Left lung (tissue), 14 donors: ENCODE measurements at places on chromosomes 2 and 18. TPM values are rescaled to one million over a fixed set of nuclear protein-coding genes. Genes with fewer than 3 reads are reported as not detected.

DNA sequence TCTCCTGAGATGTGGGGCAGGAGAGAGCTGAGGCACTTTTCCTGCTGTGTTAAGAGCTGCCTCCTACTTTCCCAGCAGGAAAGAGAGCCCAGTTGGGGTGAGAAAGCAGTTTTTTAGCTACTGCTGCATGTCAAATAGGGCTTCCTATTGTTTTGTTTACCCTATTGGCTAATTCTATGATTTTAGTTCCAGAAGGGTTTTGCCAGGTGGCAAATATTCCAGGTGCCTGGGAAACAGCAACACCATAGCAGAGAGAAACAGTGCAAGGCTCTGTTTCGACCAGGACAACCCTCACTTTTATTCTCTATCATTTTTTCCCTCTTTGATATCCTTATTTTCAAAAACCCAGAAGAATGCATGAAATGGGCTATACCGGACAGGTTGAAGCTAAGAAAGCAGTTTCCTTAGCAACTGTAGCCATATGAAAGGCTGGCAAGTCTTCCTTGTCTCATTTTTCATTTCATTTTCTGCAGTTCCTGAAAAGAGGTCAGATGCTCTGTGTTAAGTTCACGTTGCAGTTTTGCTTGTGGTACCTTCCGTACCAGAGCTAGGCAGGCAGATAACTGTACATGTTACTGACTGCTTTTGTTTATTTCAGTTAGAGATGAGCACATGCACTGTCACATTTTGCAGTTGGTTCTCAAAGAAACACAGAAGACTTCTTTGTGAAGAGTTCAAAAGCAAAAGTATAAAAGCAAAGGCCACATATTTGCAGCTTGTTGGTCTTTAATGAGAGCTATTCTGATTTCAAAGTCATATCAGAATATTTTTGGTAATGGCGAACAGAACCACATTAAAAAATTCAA is 84.8 kb downstream of the AQP4 start:
- DNase-seq, result no peak

Gene TRAPPC8
- total RNA-seq, result 49.1 TPM

DNA sequence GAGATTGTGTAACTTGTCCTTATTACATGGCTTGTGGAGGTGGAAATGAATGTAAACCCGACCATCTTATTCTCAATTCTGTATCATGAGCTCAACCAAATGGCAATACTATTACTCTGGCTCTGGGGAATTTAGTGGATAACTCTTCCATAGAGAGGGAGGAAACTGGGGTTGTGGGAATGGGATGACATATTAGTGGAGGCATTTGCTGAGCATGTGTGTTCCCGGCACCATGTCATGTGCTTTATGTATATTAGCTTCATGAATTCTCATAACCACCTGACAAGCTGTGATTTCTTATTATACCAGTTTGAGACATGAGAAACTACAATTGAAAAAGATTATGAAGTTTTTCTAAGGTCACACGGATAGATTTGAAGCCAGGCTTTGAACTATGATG is 112.8 kb upstream of the TMEFF2 start:
- DNase-seq, result no peak

Gene RESP18
- not detected for total RNA-seq

DNA sequence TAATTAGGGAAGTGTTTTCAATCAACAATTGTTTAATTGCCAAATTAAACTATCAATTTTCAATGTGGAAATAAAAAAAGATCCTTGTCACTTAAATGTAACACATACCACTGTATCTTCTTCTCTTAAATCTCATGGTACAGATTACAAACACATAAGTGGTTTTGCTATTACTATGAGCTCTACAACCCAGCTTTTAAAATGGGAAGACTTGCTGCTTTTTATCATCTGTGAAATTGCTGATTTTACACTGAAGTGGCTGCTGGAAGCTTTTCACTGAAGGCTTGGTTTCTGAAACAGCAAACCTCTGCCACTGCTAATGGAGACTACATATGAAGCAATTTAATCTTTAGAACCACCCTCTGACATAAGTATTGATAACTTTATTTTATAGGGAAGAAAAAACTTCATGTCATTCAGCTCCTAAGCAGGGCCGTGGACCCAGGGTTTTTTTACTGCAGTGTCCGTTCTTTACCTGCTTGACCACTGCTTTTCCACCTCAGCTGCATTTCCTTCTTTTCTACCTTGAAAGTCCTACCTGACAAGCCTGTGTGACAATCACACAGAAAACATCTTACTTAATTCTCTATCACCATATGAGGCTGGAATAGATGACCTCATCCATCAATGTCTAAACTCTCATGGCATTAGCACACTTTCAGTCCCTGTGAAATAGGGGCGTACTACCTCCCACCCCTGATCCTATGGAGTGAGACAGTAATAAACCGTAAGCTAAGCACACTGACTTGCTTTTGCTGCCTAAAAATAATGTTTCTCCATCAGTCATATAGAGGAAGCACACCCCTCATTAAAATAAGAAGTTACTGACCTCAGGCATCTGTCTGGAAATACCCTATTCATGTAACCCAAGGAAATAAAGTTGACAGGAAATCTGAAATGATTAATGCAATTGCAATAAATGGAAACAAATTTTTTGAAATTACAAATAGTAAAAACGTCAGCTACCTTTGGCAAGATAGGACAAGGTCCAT is 19.2 kb upstream of the SLC8A1 start:
- no peak for DNase-seq

Gene DPYSL5
- total RNA-seq, result not detected

DNA sequence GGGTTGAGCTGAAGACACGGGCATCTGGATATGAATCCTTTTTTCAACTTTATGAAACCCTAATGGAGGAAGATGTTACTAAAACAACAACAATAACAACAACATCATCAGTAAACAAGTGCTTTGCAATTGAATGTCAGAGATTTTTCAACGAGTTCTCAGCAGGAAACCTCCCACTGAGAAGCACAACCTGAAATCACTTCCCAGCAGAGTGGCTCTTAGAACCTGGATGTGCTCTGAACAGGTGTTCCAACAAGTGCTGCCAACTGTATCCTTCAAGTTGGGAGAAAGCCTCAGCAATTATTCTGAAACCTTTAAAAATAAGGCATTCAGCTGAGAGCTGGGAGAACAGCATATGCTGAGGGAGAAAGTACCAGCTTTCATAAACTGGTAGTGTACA is 1622.7 kb upstream of the CELF4 start:
- DNase-seq, result no peak

DNA sequence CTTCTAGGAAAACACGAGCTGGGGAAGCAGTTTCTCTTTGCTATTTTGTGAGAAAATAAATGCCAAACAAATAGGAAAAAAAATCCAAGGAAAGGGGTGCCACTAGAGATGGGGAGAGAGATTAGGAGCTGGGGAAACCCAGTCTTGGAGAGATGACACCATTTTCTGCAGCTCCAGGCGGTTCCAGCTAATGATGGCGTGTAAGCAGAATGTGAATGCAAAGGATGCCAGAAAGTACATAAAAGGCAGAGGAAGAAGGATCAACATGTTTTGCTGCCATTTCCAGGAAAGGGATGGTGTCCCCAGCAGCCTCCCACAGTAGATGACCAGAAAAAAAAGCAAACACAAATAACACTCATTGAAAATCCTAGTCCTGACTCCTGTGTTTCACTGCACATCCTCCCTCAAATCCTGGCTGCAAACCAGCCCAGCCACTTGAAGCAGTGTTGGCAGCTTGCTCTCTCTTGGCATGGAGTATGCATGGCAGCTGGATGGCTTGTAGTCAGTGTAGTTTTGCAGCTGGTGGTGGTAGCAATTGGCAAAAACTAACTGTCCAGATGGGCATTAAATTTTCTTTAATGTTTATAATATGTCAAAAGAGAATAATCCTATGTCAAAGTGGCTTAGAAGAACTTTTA is 93.6 kb downstream of the FTCDNL1 start:
- DNase-seq, result peak; percentile 42

Gene PLEK
- total RNA-seq, result 20.2 TPM

DNA sequence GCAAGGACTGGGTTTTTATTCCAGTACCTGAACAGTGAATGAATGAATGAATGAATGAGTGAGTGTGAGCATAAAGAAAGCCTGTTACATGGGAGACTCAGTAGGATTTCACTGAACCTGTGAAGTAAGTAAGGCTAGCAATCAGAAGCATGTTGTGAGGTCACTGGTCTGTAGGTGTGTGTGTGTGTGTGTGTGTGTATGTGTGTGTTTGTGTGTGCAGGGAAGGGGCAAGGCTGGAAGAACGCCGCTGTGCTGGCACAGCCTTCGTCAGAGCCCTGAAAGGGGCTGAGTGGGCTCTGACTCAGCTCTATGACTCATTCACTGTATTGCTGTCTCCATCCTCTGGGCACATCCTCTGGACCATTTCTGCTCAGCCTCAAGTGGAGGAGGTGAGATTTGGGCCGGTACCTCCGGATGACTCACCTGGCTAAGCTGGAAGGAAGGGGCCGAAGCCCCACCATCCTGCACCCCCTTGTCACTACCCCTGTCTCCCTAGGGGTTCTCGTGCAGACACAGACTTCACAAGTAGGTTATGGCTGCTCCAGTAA is 51.4 kb upstream of the MRPL33 start:
- peak; percentile 78 for DNase-seq

- DNase-seq, result no peak
Measured at GRCh38 chr2:108403494-108403893, 25.7 kb downstream of the SULT1C4 start.

Gene AGAP1
- 25.3 TPM for total RNA-seq

Gene ARHGAP28
- 18.9 TPM for total RNA-seq

DNA sequence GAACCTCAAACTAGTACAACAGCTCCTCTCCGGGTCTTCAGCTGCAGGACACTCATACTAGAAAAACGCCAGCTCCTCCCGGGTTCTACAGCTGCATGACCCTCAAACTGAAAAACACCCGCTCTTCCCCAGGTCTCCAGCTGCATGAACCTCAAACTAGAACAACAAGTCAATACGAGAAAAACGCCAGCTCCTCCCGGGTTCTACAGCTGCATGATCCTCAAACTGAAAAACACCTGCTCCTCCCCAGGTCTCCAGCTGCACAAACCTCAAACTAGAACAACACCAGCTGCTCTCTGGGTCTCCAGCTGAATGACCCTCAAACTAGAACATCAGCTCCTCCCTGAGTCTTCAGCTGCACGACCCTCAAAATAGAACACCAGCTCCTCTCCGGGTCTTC is 315.0 kb upstream of the TFPI start:
- DNase-seq, result no peak

GRCh38 chr2:88880441-88880953 is 189.0 kb downstream of the RPIA start:
- DNase-seq, result no peak

Gene FBLN7
- total RNA-seq, result 2.6 TPM

- no peak for DNase-seq
Measured at GRCh38 chr2:237604391-237604790, 13.9 kb upstream of the RAB17 start.

Gene CCDC85A
- 7.6 TPM for total RNA-seq

Gene GBX2
- not detected for total RNA-seq

- DNase-seq, result no peak
Measured at GRCh38 chr18:46435031-46435430, 222.0 kb downstream of the LOXHD1 start.

DNA sequence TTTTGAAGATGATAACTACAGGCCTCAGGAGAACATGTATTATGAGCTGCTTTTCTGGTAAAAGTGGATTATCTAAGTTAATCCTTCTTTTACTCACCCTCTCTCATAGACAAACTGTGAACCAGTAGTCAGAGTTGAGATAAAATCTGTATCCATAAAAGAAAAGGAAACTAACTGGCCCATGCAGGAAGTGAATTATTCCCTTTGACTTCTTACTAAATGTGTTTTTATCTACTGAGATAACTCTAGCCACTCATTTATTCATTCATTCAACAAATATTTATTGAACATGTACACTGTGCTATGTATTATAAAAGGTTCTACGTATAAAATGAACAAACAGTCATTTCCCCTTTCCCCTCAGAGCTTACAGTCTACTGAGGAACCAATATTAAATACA is 10.0 kb downstream of the WDR35 start:
- no peak for DNase-seq

DNA sequence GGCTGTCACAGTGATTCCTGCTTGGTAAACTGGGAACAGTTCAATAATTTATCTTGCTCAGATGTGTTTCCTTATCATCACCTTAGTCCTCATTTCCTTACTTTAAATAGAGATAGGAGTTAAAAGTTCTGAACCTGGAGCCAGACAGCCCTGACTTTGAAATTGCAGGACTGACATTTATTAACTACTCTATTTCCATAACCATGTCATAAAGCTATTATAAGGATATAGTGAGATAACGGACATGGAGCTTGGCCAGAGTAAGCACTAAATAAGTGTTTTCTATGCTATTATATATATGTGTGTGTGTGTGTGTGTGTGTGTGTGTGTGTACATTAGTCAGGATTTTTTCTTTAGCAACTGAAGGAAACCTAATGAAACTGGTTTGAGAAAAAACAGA is 13.1 kb downstream of the NT5DC4 start:
- no peak for DNase-seq

- no peak for DNase-seq
Measured at GRCh38 chr2:44245083-44245861, 30.0 kb upstream of the SLC3A1 start.

DNA sequence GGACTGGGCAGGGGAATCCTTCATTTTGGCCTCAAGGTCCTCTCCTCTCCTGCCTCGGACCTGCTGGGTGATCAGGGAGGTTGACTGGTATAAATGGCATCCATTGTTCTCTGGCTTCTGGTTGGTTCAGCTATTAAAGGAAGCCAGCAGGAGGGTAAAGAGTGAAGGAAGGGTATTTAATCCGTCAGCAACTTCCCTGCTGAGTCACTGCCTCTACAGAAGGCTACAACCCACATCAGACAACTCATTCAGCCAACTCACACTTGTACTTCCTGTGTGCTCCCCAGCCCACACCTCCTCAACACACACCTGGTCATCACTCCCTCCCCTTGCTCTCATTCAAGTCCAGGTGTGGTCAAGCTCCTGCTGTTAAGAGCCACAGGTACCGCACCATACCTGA is 68.3 kb upstream of the MRPS9 start:
- DNase-seq, result no peak

Gene SLC23A3
- 4.4 TPM for total RNA-seq

GRCh38 chr2:128315829-128316776 is 2.6 kb downstream of the HS6ST1 start:
- no peak for DNase-seq

- no peak for DNase-seq
Measured at GRCh38 chr2:235924675-235925063, 243.5 kb downstream of the GBX2 start.

DNA sequence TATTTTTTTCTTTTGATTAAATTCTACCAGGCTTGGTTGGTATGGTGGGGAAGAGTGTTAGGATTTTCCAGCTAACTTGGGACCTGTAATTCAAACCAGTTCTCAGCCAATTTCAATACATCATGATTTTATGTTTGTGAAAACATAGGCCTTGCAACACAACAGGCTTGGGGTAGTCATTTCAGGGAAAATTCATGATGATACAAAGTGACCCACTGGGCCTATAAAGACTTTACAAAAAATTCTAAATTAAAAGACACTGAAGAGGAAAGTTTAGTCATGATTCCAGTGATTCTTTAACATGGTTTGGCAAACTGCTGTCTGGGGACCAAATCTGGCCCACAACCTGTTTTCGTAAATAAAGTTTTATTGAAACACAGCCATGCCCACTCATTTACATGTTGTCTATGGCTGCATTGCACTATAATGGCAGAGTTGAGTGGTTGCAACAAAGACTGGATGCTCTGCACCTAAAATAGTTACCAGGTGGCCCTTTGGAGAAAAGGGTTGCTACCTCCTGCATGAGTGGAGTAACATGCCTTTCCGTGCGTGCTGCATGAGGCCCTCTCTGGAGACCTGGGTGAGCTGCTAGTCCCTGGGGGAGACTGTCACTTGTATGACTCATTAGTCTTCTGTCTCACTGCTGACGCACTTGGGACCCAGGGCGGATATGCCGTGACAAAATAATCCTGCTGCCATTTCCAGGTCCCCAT is 73.6 kb downstream of the NPAS2 start:
- DNase-seq, result no peak

GRCh38 chr2:4408321-4408720 is 704.9 kb downstream of the DCDC2C start:
- no peak for DNase-seq
